Bone marrow (tissue), 2 donors: ENCODE measurements at places on chromosomes 1 and 21.

DNA sequence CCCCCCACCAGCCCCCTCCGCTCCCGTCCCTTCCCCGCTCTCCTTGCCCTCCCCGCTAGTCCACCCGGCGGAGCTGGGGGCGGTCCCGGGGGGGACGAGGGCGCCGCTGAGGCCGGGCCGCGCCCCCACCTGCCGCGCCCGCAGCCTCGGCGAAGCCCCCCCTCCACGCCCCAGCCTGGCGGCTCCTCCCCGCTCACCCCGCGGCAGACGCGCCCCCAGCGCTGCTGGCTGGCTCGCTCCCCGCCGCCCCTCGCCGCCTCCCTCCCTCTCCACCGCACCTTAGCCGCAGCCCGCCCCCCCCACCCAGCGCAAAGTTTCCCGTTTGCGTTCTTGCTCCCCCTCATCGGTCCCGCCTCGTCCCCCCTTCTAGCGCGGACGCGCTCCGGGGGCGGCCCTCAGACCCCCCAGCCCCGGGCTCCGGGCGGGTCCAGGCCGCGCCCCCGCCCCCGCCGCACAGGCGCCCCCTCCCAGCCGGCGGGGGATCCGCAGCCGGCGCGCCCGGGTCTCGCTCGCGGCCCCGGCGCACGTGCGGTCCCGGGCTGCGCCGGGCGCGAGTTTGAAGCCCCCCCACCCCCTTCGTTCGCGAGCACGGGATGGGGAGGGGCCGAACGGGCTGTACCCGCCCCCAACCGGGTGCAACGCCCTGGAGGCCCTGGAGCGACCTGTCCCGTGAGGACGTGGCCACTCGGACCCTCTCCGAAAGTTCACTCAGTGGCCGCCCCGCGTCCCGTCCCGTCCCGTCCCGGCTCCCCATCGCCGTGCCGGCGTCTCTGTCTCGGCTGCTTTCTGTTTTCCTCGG, 623 bp downstream of the PTPRF start:
- DNase-seq: no peak

DNA sequence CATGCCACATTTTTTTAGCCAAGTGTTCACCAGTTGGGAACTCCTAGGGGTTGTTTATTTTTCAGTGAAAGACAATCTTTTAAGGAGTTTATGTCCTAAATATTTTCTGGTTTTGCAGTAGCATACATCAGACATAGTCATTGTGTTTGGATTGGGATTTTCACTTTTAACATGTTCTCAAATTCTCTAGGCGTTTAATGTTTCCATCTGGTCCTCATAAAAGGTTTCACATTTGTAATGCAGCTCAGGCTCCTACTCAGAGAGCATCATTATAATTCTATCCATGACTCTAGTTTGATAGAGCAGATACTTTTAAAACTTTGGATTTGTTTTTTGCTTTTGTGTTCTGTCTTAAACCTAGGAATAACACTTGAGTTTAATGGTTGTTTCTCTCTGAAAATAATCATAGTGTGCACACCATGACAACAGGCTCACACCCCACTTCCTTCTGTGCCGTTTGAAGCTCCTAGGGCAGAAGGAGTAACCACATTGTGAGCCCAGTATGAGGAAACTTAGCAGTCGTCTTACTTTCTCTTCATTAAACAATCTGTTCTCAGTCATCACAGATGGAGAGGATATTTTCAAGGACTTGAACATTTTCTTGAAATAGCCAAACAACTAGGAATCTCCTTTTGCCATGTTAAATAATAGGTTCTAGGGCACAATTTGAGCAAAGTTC, 219.6 kb downstream of the PDE4B start:
- no peak for DNase-seq

DNA sequence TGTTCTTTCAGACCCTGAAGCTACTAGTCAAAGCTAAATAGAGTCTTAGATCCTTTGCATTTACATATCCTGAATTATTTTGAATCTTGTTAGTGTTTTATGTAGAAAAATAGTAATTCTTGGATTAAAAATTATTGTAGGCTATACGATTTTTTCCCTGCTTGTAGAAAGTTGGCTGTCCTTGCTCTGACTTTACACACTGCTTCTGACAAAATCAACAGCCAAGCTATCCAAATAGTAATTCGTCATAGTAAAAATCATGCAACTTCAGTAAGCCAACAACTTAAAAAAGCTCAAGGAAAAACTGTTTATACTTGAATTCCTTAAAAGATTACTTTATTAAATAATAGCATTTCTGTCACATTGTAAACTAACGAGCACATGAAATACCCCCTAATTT, 7.5 kb upstream of the KRTAP23-1 start:
- DNase-seq: no peak

- DNase-seq: no peak
Observed at GRCh38 chr1:209772126-209772525, 12.2 kb downstream of the C1orf74 start.

- DNase-seq: no peak
Observed at GRCh38 chr1:231619257-231619634, 7.3 kb upstream of the DISC1 start.

GRCh38 chr1:1084372-1085170, 10.5 kb upstream of the RNF223 start:
- DNase-seq: no peak

DNA sequence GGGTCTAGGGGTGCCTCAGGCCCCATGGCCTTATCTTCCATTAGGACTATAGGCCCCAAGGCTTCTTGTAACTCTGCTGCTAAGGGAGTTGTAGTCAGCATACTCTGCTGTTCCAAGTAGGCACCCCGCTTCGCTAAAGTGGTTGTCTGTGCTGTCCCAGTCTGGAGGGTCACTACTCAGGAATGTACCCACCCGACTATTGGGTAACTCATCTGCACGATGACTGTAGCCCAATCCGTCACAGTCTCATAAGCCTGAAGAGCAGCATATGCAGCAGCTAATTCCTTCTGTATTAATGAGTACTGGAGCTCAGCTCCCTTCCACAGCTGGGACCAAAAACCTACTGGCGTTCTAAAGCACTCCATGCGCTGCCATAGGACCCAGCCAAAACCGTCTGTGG, 111.0 kb downstream of the GDAP2 start:
- no peak for DNase-seq

DNA sequence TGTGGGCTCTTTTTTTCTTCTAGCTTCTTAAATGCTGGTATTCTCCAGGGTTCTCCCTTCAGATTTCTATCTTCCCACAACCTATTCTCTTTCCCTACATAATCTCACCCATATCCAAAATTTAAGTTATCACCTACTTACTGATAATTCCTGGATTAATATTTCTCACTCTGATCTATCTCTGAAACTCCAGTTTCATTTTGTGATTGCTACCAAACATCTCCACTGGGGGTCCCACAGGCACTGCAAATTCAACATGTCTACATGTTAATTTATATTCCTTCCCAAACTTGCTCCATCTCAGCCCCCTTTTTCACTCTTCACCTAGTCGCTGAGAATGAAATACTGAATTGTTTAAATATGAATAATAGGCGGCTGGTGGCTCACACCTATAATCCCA, 9.9 kb upstream of the C1orf141 start:
- DNase-seq: no peak

DNA sequence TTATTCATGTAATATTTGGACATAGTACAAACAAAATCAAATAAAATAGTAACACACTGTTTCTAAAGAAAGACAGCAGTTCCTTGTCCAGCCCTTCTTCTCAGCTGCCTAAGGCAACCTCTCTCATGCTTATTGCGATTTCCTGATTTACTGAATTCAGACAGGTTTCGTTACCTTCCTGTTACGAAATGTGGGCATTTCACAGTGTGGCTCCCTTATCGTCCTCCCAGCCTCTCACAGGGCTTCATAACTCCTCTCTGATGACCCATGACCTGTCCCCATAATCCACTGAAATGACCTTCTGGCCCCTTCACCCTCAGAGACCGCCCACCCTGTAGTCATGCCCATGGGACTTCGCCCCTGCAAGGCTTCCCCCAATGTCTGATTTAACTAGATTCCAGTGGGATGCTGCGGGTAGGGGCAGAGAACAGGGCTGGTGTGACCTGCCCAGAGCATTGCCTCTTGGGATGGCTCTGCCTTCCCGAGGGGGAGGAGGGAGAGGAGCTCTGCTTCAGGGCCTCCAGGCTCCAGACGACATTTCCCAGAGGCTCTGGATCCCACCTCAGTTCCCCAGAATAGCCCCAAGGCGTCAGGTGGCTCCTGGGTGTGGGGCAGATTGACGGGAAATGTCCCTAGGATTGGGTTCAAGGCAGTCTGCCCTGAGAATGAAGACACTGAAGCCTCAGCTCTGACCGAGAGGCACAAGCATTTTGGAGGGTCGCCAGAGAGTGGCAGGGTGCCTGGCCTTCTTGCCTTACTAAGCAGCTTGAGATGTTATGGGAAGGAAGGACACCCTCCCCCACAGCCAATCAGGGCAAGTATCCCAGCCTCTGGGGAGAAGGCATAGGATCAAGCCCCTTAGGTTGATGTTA, 20.6 kb downstream of the PADI2 start:
- no peak for DNase-seq

GRCh38 chr1:180246579-180246978, 16.5 kb downstream of the LHX4 start:
- DNase-seq: no peak

DNA sequence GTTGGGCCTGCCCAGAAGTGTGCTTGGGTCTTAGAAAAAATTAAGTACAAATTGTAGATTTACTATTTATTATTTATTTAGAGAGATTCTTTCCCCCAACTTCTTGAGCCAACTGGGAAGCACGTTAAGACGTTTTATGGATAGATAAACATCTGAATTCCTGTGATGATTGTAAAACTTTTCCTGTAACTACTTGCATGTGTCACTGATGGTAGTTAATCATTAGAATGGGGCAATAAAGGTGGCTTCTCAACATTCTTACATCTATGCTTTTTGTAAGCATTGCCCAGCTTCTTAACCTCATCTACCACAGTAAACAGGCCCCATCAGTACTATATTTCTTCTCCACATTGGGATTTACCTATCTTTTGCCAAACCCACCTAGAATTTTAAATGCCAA, 559.8 kb downstream of the LMO4 start:
- DNase-seq: no peak

DNA sequence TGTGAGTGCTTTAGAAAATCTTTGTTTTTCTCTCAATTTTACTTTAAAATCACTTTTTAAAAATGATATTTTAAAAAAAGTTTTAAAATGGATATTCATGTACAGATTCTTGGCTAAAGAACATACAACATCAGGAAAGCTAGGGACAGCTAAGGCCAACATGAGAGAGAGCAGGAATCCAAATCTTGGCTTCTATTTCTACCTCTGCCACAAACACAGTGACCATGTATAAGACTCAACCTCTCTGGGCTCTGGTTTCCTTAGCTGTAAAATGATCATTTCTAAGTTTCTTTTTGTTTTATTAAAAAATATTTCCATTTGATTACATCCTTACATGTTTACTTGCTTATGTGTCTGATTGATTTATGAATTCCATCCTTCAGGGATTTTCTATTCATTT, 1.2 kb downstream of the VCAM1 start:
- no peak for DNase-seq

DNA sequence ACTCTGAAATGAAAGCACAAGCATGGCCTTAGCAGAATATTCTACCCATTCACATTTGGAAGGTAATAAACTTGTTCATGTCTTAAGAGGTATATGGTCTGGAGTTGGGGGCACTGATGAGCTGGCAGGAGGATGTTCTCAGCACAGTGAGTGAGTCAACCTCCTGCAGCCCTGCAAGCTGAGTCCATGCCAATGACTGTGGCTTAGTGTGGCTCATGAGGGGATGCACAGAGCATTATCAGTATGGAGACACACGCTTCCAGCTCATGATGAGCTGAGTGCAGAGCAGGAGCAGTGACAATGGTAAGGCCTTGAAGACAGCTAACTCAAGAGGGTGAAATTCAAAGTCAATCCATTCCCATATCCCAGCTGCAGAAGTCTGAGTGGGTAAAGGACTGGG, 102.3 kb downstream of the TNFSF18 start:
- no peak for DNase-seq

DNA sequence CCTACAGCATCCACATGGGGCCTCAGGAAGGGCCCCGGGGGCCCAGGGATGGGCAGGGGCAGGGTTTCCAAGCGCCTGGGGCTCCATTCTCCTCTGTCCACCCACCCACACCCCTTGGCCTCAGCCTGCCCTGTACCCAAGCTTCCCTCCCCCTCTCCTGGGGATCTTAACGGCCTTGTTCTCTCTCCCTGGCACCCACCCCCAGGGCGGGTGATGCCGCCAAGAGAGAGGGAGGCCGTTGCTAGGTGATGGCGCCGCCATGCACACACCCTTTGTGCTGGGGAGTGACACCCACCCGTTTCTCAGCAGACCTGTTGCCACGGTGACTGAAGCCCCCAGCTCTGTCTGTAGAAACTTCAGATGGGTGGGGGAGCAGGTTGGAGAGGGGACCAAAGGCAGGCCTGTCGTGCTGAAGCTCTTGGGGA, 7.6 kb downstream of the GPR37L1 start:
- DNase-seq: no peak

DNA sequence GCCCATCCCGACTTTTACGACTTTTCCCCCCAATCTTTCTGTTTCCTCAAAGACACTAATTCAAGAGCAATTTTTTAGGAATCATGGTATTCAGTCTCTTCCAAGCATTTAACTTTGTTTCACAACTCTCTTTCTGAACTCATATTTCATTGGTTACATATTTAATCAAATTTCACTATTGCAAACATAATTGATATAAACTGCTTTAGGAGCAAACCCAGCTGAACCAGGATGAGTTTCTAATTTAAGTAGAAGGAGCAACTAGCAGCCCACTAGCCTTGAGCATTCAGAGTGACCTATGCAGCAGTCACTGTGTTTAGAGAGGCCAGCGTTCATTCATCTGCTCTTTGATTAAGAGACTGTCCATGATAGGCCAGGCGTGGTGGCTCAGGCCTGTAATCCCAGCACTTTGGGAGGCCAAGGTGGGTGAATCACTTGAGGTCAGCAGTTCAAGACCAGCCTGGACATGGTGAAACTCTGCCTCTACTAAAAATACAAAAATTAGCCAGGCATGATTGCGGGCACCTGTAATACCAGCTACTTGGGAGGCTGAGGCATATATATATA, 1.8 kb downstream of the CELA2B start:
- DNase-seq: no peak

GRCh38 chr21:26169611-26170470, 729 bp downstream of the APP start:
- DNase-seq: no peak

DNA sequence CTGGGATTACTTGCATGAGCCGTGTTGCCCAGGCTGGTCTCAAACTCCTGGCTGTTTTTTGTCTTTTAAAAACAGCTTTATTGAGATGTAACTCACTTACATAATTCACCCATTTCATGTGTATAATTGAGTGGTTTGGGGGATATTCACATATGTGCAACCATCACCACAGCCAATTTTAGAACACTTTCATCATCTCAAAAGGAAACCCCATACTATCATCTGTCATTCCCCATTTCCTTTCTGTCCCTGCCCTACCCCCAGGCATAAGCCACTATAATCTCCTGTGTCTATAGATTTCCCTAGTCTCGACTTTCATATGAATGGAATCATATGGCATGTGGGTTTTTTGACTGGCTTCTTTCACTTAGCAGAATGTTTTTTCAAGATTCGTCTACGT, 43.3 kb downstream of the GPR137B start:
- no peak for DNase-seq

GRCh38 chr1:6490181-6491080, 1.0 kb downstream of the PLEKHG5 start:
- no peak for DNase-seq
